GM12878 (cell line): ENCODE measurements at places on chromosomes 7 and 10.

- no peaks in the 10 kb centered on the region for H3K36me3 ChIP-seq
- H3K27me3 ChIP-seq = no peaks in the 10 kb centered on the region
- H3K4me1 ChIP-seq = no peaks in the 10 kb centered on the region
Measured at GRCh38 chr7:148031019-148031418, 559.5 kb upstream of the C7orf33 start.

- H3K4me1 ChIP-seq = no peaks in the 10 kb centered on the region
- no peak for DNase-seq
- H3K27ac ChIP-seq = no peak within 1 kb of the TSS
- H3K36me3 ChIP-seq = no peaks in the 10 kb centered on the region
Measured at GRCh38 chr7:123655614-123656013, at the start of gene LMOD2. Gene LMOD2 (plus strand): TSS chr7:123655866. CDS start chr7:123655964, 98 bp downstream.

GRCh38 chr10:100970914-100971811 is 1.9 kb downstream of the SEMA4G start:
- H3K27ac ChIP-seq = no peak overlapping the region
- H3K4me1 ChIP-seq = peaks cover 3% of the 10 kb centered on the region; the same call in 1 of the 2 replicates
- DNase-seq = no peak
- no peak overlapping the region for H3K4me3 ChIP-seq

DNA sequence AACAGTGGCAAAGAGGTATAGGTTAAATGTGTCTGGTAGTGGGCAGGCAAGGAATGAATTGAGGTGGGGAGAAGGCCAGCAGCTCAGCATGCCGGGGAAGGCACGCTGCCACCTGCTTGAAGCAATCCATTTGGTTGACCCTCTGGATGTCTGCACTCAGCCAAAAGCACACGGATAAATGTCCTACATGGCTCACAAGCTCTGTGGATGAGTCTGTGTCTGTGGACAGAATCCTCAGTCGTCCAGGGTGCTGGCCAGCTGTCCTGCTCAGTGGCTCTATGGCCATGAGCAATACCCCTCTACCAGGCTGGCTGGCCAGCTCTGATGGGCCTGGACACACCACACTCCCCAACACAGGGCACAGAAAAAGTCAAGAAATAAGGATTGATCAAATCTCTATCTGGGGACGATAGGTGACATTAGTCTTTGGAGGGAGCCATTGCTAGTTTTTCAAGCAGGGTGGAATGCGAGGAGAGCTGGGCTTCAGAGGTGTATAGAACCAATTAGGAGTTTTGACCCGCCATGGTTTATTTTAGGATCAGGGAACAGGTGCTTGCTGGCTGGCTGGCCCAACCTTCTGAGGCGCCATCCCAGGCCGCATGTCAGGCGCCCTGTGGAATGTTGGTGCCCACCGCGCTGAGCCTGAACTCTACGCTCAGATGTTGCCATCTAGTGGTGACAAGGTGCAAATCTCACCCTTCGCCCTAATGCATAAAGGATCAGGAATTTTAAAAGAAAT is 493.4 kb downstream of the TNS3 start:
- H3K27ac ChIP-seq = no peak overlapping the region
- no peak for DNase-seq
- no peaks in the 10 kb centered on the region for H3K4me1 ChIP-seq
- H3K36me3 ChIP-seq = no peaks in the 10 kb centered on the region

- H3K36me3 ChIP-seq = no peaks in the 10 kb centered on the region
- no peaks in the 10 kb centered on the region for H3K27me3 ChIP-seq
- no peak for DNase-seq
Measured at GRCh38 chr10:11387044-11387443, 224.4 kb downstream of the USP6NL start.

GRCh38 chr10:51227897-51228713 is 153.8 kb downstream of the PRKG1 start:
- DNase-seq = no peak
- no peak overlapping the region for H3K27ac ChIP-seq
- H3K4me1 ChIP-seq = no peaks in the 10 kb centered on the region

- H3K36me3 ChIP-seq = no peaks in the 10 kb centered on the region
- no peak for DNase-seq
- no peak overlapping the region for H3K4me3 ChIP-seq
- no peak overlapping the region for H3K27ac ChIP-seq
- H3K4me1 ChIP-seq = no peaks in the 10 kb centered on the region
Measured at GRCh38 chr7:120588416-120588815, 269.5 kb downstream of the TSPAN12 start.

DNA sequence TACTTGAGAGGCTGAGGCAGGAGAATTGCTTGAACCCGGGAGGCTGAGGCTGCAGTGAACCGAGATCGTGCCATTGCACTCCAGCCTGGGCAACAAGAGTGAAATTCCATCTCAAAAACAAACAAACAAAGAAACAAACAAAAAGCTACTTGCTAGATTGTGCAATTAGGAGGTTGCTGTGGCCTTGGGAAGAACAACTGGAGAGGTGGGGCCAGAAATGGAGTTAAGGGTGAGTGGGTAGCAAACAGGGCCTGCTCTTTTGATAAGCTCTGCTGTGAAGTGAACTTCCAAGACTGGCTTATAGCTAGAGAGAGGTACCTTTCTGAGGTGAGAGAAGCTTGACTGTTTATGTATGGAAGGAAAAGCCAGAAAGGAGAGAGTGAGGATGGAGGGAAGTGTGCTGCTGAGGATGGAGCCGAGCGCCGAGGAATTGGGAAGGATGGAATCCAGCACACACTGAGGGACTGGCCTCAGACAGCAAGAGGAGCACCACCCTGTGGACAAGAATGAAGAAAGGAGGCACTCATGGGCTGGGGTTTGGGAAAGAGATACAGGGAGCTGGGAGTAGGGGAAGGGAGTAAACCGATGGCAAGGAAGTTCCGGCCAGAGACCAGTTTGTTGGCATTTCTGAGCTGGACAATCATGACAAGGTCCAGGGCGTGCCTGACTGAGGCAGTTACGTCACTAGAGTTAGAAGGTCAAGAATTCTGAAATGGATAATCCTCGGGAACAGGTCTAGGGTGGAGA is 7.0 kb upstream of the RPEL1 start:
- no peak for DNase-seq
- H3K4me1 ChIP-seq = peaks cover 15% of the 10 kb centered on the region
- H3K4me3 ChIP-seq = no peak overlapping the region
- H3K27me3 ChIP-seq = no peaks in the 10 kb centered on the region
- H3K36me3 ChIP-seq = no peaks in the 10 kb centered on the region
- H3K27ac ChIP-seq = no peak overlapping the region

- H3K27me3 ChIP-seq = no peaks in the 10 kb centered on the region
- H3K4me3 ChIP-seq = no peak overlapping the region
- H3K27ac ChIP-seq = no peak overlapping the region
- H3K4me1 ChIP-seq = no peaks in the 10 kb centered on the region
- DNase-seq = no peak
- no peaks in the 10 kb centered on the region for H3K36me3 ChIP-seq
Measured at GRCh38 chr7:50834679-50835078, 52.0 kb upstream of the GRB10 start.

DNA sequence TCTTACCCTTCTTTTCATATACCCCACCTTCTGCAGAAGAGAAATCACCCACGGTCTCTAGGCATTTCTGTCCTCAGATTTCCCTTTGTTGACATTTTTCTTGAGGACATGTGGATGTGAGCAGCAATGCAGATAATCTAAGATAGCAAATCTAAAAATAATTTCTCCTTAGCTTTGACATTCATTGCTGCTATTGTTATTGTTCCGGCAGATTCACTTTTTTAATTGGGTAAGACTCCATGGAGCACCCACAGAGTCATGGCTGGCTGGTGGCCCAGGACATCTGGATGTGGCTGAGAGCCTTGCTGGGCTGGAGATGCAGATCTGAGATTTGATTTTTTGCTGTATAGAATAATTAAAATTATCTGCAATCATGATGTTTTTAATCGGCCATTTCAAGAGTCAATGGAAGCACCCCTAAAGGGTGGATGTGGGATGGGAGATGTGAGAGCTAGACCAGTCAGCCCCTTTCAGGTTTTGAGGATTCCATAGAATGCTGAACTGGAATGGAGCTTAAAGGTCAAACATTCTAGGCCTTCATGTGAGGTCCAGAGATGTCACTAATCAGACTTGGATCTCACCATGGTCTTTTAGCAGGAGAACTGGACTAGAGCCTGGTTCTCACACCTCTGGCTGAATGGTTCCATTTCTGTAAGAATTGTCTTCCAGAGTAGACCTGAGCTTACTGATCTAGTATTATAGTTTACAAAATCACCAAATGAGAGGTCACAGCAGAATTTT is 37.5 kb downstream of the TAS2R41 start:
- H3K36me3 ChIP-seq = no peaks in the 10 kb centered on the region
- no peak for DNase-seq
- no peaks in the 10 kb centered on the region for H3K4me1 ChIP-seq
- H3K27me3 ChIP-seq = no peaks in the 10 kb centered on the region
- no peak overlapping the region for H3K4me3 ChIP-seq
- H3K27ac ChIP-seq = no peak overlapping the region

DNA sequence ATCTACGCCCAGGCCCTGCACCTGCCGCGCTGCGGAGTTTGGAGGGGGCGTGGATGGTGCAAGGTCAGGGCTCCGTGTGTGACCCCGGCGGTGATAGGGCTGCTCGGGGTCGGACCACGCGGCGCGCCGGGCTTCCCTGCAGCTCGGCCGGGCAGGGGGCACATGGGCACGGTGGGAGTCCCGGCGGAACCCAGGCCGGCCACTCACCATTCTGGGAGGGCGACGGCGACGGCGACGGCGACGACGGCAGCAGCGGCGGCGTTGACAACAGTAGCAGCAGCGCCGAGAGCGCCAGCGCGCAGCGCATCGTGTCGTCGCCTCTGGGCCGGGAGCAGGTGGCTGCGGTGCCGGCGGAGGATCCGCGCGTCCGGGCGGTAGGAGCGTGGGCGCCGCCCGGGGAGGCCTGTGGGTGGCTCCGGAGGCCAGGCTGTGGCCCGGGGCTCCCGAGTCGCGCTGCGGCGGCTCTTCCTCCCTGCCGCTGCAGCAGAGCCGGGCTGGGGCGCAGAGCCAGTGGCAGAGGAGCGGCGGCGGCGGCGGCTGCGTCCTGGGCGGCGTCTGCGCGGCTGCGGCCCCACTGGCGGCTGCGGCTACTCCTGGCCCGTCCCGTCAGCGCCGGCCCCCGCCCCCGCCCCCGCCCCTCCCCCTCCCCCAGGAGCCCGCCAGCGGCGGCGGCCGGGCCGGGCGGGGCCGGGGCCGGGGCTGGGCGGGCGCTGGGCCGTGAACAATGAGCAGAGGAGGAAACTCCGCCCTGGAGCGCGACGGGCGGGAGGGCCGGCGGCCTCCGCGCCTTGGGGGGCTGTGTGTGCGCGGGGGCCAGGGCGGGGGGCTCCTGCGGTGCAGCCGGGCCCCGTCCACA is at the start of gene PODXL:
PODXL (minus strand) TSS at position 576 of the 856 bp plus-strand sequence; CDS start at position 307, 269 bp downstream.
- H3K4me1 ChIP-seq = peaks cover 10% of the 10 kb centered on the region
- H3K27ac ChIP-seq = no peak within 1 kb of the TSS
- no peaks in the 10 kb centered on the region for H3K36me3 ChIP-seq
- peak within 1 kb of the TSS; percentile 57; the same call in 1 of the 2 replicates for H3K4me3 ChIP-seq
- no peak for DNase-seq
- H3K27me3 ChIP-seq = peaks cover 8% of the 10 kb centered on the region

DNA sequence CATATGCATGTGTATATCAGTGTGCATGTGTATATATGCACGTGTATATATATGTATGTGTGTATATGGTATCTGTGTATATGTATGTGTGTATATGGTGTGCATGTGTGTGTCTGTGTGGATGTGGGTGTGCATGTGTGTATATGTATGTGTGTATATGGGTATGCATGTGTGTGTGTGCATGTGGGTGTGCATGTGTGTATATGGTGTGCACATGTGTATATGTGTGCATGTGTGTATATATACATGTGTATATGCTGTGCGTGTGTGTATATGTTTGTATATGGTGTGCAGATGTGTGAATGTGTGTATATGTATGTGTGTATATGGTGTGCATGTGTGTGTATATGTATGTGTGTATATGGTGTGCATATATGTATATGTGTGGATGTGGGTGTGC is 245.2 kb downstream of the ADAM12 start:
- H3K27me3 ChIP-seq = no peaks in the 10 kb centered on the region
- no peak overlapping the region for H3K27ac ChIP-seq
- H3K4me1 ChIP-seq = no peaks in the 10 kb centered on the region
- DNase-seq = no peak
- H3K36me3 ChIP-seq = no peaks in the 10 kb centered on the region

DNA sequence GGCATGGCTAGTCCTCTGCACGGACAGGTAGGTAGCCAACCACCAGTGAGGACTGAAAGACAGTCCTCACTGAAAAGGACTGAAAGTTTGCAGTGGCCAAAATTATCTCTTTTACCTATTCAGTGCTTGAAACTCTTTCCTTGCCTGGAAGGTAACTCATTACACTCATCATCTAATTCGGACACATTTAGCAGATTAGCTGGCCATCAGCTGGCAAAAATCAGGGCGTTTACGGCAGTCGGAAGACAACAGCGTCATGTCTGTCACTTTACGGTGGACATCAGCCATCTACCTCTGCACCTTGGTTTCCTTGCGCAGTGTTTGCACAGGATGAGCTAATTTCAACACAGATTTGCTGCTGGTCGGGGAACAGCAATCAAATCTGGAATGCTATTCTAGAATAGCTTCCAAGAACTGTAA is 740 bp downstream of the ANXA7 start:
- peak; percentile 41 for DNase-seq
- H3K4me1 ChIP-seq = no peaks in the 10 kb centered on the region
- no peaks in the 10 kb centered on the region for H3K36me3 ChIP-seq
- H3K27ac ChIP-seq = peak overlapping the region; percentile 93

- H3K4me3 ChIP-seq = no peak overlapping the region
- DNase-seq = no peak
- H3K4me1 ChIP-seq = no peaks in the 10 kb centered on the region
- H3K27ac ChIP-seq = no peak overlapping the region
Measured at GRCh38 chr10:78865931-78866717, 202.6 kb upstream of the ZMIZ1 start.

DNA sequence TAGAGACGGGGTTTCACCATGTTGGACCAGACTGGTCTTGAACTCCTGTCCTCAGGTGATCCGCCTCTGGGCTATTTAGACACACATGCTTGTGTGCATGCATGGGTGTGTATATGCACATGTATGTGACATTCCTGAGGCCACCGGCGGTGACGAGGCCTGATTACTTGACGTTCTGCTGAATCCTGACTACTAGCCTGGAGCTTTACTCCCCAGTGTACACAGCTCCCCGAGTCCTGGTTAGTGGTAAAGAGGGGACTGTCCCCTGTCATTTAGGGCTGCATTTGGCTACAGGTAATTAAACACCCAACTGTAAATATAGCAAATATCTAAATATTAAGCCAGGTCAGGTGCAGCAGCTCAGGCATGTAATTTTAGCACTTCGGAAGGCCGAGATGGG is 14.2 kb downstream of the GTF2IRD1 start:
- H3K27ac ChIP-seq = no peak overlapping the region
- H3K4me1 ChIP-seq = peaks cover 2% of the 10 kb centered on the region; the same call in 1 of the 2 replicates

- H3K36me3 ChIP-seq = no peaks in the 10 kb centered on the region
- no peak overlapping the region for H3K4me3 ChIP-seq
- H3K27ac ChIP-seq = no peak overlapping the region
- DNase-seq = no peak
- H3K4me1 ChIP-seq = no peaks in the 10 kb centered on the region
Measured at GRCh38 chr10:6406220-6407033, 173.6 kb downstream of the PRKCQ start.

GRCh38 chr7:117756586-117757085 is 116.6 kb downstream of the CTTNBP2 start:
- no peaks in the 10 kb centered on the region for H3K4me1 ChIP-seq
- H3K27me3 ChIP-seq = no peaks in the 10 kb centered on the region
- no peaks in the 10 kb centered on the region for H3K36me3 ChIP-seq
- no peak overlapping the region for H3K4me3 ChIP-seq

GRCh38 chr7:105454921-105455320 is 66.2 kb upstream of the SRPK2 start:
- no peaks in the 10 kb centered on the region for H3K36me3 ChIP-seq
- no peaks in the 10 kb centered on the region for H3K4me1 ChIP-seq
- no peak for DNase-seq
- H3K4me3 ChIP-seq = no peak overlapping the region

GRCh38 chr10:62573929-62574328 is 199.8 kb downstream of the ZNF365 start:
- H3K27me3 ChIP-seq = peaks cover 2% of the 10 kb centered on the region
- no peak overlapping the region for H3K4me3 ChIP-seq
- no peak for DNase-seq
- no peak overlapping the region for H3K27ac ChIP-seq
- no peaks in the 10 kb centered on the region for H3K36me3 ChIP-seq
- no peaks in the 10 kb centered on the region for H3K4me1 ChIP-seq
